NCI-H2107 (cell line): ENCODE measurements at places on chromosomes 7 and 10.

- no peak for DNase-seq
Observed at GRCh38 chr10:30057421-30057841, 2.0 kb downstream of the JCAD start.

- DNase-seq = no peak
Observed at GRCh38 chr7:70189776-70190175, 591.5 kb downstream of the AUTS2 start.

DNA sequence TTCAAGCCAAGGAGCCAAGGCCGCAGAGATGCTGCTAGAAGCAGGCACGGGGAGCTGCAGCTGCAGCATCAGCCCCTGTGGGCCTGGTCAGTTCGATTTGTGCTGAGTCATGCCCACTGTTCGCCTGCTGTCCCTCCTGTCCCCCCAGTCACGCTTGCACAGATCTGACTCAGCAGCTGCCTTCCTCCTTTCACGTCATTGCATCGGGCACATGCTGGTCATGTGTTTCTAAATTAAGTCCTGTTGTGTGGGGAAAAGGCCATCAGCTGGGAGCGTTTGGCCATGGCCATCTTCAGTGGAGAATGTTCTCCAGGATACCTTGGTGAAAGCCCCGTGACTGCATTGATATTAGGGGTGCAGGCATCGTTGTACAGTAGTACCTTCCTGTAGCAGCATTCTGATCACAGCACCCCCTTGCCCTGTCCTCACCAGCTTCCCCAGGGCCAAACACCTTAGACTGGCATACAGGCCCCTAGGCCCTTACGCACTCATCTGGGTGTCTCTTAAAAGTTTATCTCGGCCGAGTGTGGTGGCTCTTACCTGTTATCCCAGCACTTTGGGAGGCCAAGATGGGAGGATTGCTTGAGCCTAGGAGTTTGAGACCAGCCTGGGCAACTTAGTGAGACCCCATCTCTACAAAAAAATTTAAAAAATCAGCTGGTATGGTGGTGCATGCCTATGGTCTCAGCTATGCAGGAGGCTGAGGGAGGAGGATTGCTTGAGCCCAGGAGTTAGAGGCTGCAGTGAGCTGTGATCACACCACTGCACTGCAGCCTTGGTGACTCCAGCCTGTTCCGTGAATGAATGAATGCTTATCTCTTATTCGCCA lies 23.2 kb downstream of the POR start:
- DNase-seq = no peak

DNA sequence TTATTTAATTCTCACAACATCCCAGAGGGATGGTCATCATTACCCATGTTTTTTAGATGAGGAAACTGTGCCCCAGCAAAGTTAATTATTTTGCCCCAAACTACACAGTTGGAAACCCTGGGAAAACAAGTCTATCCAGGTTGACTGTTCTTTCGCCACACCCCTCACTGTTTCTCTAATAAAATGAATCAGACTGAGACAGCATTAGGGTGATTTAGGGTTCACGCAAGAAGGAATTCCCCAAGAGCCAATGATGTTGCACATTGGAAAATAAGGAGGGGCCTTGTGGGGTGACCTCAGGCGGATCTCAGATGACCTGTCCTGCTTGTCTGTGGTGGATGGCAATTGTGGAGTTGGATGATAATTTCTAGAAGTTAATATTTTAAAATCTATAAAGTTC lies 135.7 kb upstream of the TBX20 start:
- no peak for DNase-seq

DNA sequence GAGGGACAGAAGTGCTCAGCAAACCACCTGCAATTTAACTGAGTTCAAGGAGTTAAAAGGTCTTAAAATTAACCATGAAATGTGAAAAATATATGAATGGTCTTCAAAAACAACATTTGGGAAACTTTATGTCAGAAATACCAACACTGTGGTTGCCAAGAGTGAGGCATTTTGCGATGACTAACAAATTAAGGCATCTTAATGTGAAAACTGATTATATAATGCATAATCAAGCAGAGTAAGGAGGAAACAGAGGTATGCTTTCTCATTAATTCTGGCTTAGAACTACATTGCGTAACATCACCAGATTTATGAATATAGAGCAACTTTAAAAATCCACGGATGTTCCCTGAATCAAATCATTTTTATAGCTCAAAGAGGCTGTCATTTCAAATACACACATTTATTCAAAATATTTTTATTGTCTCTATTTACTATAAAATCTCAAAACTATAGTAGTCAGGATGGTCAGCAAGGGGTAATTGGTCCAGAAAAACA lies 335.5 kb downstream of the LRRTM3 start:
- DNase-seq = no peak

GRCh38 chr10:78299851-78300468 lies 266.3 kb downstream of the RPS24 start:
- no peak for DNase-seq

GRCh38 chr7:5528071-5528814 lies 104.6 kb upstream of the TNRC18 start:
- no peak for DNase-seq

GRCh38 chr7:34723338-34723737 lies 65.3 kb downstream of the NPSR1 start:
- DNase-seq = no peak

DNA sequence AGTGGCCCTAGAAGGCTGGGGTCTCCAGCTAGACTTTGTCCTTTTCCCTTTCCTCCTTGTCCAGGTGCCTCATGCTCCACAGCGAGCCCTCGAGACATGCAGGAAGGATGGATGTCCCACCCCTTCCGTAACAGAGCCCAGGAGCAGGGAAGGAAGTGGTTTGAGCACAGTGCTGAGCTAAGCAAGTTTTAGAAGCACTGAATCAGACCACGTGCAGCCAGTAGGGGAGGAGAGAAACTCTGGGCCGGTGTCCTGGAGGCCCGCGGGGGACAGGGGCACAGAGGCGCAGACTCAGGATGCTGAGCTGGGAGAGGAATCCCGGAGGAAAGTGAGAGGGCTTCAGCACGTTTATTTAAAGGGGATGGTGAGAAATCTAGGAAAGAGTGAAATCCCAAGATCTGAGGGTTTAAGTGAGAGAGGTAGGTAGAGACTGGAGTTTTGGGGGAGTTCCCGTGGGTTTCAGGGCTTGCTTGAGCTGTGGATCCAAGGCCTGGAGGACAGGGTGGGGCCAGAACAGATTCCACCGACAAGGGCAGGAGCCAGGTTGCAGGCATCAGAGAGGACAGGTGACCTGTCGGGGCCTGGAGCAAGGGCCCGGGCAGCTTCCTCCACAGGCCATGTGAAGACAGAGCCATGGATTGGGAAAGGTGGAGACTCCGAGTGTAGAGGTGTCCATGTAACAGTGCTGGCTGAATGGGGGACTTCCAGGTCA lies 4.4 kb upstream of the IRF5 start:
- DNase-seq = no peak

DNA sequence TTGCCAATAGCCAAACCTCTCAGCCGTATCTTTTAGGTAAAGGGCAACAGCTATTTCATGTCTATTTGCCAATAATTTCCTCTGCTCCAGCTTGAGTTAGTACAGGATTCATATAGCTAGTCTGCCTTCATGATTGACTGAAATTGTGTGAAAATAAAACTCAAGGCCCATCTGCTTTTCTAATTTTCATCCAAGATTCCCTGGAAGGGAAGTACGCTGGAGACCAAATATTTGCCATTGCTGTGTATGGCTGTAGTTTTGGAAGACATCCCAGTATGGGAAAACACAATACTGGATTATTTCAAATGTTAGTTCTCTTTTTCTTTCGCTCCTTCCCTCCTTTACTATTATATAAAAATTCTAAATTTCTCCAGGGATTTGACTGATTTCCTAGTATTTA lies 652.4 kb downstream of the CNTNAP2 start:
- no peak for DNase-seq

GRCh38 chr7:67391168-67391567 lies 394.5 kb downstream of the TYW1 start:
- no peak for DNase-seq

- DNase-seq = no peak
Observed at GRCh38 chr7:30166841-30167235, 32.1 kb downstream of the MTURN start.

- DNase-seq = no peak
Observed at GRCh38 chr7:75048435-75049379, 24.9 kb downstream of the RCC1L start.

GRCh38 chr7:12422554-12423320 lies 19.1 kb upstream of the VWDE start:
- no peak for DNase-seq

GRCh38 chr7:119959811-119960210 lies 313.2 kb upstream of the KCND2 start:
- DNase-seq = no peak

DNA sequence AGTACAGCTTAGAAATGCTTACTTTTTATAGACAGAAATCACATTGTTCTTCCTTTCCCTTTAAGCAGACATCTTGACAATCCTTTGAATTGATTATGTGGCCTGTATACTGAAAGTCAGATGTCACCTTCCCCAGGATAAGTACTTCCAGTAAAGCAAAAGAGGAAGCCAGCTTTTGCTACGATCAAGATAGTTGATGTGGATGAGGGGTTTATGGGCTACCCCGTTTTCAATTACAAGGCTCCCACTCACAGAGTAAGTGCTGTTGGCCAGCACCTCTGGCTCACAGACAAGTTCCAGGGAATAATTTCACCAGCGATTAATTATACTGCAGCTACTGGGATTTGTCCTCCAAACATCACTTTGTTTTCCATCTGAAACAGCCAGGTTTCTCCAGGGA lies 95.1 kb upstream of the SAMD8 start:
- no peak for DNase-seq

- DNase-seq = no peak
Observed at GRCh38 chr7:76280408-76280807, 22.1 kb upstream of the HSPB1 start.

DNA sequence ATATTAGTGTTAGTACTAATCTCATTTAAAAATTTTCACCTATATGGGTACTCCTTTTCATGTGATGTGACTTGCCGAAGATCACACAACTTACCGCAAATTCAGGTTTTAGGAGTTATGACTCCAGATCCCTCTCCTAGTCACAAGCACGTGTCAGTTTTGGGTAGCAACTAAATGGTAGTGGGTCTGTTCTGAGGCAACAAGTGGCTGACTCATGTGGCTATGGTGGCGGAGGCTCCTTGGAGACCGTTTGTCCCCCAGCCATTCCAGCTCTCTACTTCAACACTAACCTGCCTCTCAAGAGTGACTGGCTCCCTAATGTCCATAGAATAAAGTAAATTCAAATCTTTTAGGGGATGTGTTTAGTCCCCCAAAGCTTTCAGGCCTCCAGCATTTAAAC lies 39.5 kb downstream of the MRC1 start:
- DNase-seq = no peak

- no peak for DNase-seq
Observed at GRCh38 chr10:122814493-122814892, 31.2 kb downstream of the CUZD1 start.
